Activated CD4-positive, alpha-beta T cell treated with anti-CD3 and anti-CD28 coated beads, Interleukin-2, amount 50 U/mL, for 16 hours (primary cell): ENCODE measurements at places on chromosomes 12 and 14.
A peak's percentile ranks its signal among the peaks of the same experiment; 100 is the strongest.

GRCh38 chr14:64722842-64723447, 18.7 kb downstream of the PLEKHG3 start:
- DNase-seq: peak; percentile 21

GRCh38 chr14:20986811-20987210, 3.0 kb upstream of the METTL17 start:
- peak; percentile 59 for DNase-seq

DNA sequence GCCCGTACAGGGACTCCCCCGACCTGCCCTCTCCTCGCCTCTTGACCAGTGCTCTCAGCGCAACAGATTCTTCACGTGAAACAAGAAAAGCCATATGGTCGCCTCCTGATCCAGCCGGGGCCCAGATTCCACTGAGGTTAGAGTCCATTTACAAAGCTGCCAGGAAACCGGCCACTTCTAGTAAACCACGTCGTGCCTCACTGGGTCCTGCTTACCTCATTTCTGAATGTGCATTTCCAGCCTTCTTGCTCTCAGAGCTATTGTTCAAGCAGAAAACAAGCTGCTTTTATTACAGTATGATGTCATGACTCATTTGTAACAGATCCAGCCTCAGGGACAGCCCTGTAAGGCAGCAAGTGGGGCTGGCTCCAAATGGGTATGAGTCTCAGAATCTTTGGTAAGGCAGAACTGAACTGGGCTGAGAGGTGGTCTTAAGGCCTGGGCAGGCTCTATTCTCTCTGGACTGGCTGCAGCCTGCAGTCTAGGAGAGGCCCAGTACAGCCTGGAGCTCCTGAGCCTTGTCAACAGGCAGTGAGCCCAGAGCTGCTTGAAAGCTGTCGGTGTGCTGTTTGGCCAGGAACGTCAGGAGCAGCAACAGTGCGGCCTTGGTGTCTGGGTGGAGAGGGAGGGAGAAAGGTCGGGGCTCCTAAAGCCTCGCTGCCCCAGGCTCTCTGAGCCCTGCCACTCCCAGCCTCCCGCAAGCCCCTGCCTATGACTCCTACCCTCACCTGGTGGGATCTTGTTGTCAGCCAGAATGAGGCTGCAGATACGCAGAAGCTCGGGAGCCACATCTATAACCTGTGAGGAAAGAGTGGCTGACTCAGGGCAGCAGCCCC, 8.3 kb downstream of the REC8 start:
- no peak for DNase-seq

DNA sequence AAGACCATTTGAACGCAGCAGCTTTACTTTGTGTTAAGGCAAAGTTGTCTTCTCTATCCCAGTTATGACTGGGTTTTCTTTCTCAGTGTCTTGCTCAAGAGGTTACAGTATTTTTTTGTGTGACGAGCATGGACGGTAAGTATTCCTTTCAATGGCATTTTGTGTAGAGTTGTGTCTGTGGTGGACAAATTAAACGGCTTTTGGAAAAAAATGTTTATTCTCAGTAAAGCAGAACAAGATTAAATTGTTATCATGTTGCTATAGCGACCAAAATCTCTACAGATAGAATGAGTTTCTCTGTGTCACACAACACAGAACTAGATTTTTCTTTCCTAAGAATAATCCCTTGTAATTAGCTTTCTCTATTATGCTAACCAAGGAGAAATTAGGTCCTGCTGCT, 417.1 kb downstream of the AEBP2 start:
- no peak for DNase-seq

DNA sequence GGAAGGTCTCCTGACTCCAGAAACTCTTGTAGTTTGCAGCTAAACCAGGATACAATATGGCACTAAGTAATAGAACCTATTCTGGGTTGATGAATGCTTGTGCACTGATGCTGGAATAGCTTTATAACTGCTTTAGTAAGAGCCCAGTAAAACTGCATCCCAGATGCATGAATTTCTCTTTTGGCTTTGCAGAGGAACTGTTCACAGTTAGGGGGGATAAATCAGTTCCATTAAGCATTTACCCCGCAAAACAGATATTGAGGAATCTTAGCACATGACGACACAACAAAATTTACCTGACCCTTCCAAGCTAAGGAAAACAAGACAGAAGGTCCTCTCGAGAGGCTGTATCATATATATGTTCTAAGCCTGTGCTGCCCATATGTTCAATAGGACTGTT, 457.4 kb downstream of the FOXG1 start:
- no peak for DNase-seq

- DNase-seq: no peak
Observed at GRCh38 chr14:97224016-97224415, 426.8 kb downstream of the VRK1 start.
